ENCODE measurements at places on chromosomes 11 and 22.

- no peak for DNase-seq
These were observed 19.2 kb downstream of the DHCR7 start for GRCh38 chr11:71428861-71429435.

GRCh38 chr22:48104102-48104738 lies 1341.8 kb downstream of the TBC1D22A start:
- DNase-seq = no peak

DNA sequence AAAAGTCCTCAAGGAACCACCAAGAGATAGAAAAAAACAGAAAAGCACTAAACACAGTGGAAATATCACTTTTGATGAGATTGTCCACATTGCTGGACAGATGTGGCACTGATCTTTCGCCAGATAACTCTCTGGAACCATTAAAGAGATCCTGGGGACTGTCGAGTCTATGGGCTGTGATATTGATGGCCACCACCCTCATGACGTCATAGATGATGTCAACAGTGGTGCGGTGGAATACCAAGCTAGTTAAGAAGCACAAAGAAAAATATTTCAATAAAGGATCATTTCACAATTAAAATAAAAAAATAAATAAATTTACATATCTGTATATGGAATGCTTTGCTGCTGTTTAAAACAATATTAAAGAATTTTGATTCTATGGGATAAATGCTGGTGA lies 45.5 kb downstream of the ARL14EP start:
- no peak for DNase-seq

DNA sequence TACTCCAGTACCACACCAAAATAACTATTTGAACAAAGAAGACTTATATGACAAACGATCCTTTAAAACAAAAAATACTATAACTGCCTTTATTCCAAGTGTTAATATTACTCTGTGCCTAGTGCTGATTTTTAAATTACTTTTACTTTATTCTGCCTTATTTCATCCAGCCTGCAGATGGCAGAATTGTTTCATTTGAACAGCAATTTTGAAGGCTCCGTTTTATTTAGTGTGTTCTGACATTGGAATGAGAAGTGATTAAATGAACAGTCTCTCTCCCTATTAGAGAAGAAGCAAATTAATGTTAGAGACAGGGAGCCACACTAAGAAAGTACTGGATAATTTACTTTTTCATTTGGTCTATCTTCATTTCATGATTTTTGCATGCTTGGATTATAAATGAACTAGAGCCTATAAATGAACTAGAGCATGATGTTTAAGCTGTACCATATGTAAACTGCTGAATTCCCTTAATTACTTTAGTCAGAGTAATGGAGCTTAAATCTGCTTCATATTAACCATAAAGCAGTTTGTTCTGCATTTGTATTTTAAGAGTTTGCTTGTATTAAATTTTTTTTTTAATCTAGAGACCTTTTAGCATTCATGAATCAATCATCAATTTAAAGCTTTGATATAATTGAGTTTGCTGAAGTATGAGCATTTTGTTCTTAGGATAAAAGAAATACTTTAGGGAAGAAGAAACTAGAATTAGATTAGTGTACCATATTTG lies 9.8 kb downstream of the PDHX start:
- no peak for DNase-seq

- DNase-seq = no peak
These were observed 323.9 kb downstream of the CADM1 start for GRCh38 chr11:115180272-115180671.

- peak; percentile 59 for DNase-seq
These were observed 6.4 kb downstream of the FADS2 start for GRCh38 chr11:61834278-61835048.

- DNase-seq = peak; percentile 41
These were observed 20.1 kb downstream of the TMEM218 start for GRCh38 chr11:125091247-125091876.

Measured in chondrocyte (in vitro differentiated cells).